ENCODE measurements at places on chromosomes 3 and 15. TPM values are rescaled to one million over a fixed set of nuclear protein-coding genes. Genes with fewer than 3 reads are reported as not detected.

DNA sequence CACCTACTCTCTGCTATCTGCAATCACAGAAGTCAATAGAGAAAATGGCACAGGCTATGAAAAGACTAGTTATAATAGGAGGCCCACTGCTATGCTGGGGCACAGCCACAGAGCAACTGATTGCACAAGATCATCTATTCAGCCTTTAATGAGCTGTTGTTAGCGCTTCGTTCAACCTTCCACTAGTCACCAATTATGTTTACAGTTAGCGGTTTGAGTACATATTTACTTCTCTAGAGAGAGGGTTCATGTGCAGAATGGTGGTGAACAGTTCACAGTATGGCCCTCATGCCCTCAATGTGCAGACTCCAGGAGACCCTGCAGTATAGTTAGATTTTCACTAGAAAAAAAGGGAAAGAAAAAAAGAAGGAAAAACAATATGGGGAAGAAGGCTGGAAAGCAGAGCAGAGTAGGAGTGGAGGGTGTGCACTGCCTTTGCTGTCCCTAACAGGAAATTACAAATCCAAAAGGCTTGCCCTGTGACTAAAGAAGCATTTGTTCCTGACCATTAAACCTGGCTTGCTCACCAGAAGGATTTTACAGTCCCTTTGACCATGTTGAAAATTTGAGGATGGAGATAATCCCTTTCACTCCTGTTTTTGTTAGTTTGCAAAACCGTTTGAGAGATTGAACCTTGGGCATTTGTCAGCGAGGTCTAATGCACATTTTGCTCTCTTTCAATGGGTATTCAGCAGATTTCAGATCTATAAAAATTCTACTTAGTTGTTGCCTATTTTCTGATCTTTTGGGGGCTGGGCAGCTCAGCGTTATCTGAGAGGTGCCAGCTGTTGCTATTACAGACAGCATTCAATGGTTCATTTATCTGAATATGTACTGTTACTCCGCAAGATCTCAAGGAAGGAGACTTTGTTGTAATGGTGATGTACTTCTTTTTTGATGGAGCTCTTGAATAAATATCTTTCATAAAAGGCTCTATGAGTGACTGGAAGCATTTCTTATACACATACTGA, 296.1 kb downstream of the LSAMP start:
- DNase-seq: no peak

- DNase-seq: no peak
Observed at GRCh38 chr15:83999396-84000135, 236.0 kb upstream of the GOLGA6L4 start.

The CPLX3 gene
- polyA plus RNA-seq: 0.22 TPM

DNA sequence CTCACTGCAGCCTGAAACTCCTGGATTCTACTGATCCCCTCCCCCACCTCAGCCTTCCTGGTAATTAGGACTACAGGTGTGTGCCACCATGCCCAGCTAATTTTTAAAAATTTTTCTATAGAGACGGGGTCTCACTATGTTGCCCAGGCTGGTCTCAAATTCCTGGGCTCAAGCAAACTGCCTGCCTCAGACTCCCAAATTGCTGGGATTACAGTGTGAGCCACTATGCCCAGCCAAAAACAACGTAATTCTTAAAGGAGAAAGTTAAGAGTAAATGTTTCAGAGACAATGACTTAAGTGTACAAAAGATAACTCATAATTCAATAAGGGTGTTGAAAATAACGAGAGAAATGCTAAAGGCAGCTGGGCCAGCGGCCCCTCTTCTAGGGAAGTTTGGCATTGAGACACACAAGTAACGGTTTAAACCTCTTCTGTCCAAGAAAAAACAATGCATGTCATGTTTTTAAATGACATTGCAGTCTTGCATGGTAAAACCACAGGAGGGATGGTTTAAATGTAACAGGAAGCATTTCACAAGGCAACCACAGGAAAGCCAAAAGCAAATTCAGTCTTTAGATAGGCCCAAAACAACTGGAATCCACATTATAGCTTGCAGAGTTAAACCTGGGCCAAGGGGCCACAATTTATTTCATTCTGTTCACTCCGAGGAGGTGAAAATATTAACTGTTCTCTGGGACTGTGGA, 5.1 kb downstream of the PROK2 start:
- no peak for DNase-seq

Data from urinary bladder (tissue), 4 donors.